Lung (tissue), 17 donors: ENCODE measurements at places on chromosomes 13 and 19.
A peak's percentile ranks its signal among the peaks of the same experiment; 100 is the strongest.

GRCh38 chr19:334296-335071 is 10.1 kb downstream of the MIER2 start:
- H3K4me3 ChIP-seq, result no peak overlapping the region
- H3K4me1 ChIP-seq, result no peaks in the 10 kb centered on the region
- peaks cover 17% of the 10 kb centered on the region for H3K36me3 ChIP-seq
- H3K27me3 ChIP-seq, result no peaks in the 10 kb centered on the region
- DNase-seq, result no peak

DNA sequence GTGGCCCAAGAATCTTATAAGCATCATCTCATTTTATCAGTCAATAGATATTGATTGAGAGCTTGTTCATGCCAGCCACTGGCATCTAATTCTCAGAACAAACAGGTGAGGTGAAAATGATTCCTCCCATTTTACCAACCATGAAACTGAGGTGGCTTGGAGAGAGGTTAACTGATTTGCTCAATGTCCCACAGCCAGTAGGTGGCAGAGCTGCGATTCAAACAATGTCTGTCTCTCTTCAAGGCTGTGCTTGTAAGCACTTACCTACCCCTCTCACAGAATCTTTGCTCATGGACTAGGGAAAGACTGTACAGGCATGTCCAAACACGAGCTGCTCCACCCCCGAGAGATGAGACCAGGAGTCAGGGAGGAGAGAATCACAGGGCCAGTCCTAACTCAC is 21.5 kb upstream of the GSX1 start:
- H3K27me3 ChIP-seq, result peaks cover 14% of the 10 kb centered on the region
- no peaks in the 10 kb centered on the region for H3K36me3 ChIP-seq
- no peak overlapping the region for H3K4me3 ChIP-seq
- H3K27ac ChIP-seq, result no peak overlapping the region

GRCh38 chr13:43665388-43665787 is 121.4 kb downstream of the ENOX1 start:
- no peak for DNase-seq
- H3K36me3 ChIP-seq, result no peaks in the 10 kb centered on the region
- H3K4me3 ChIP-seq, result no peak overlapping the region
- H3K4me1 ChIP-seq, result peaks cover 25% of the 10 kb centered on the region
- H3K27me3 ChIP-seq, result no peaks in the 10 kb centered on the region

- no peak overlapping the region for H3K4me3 ChIP-seq
- no peaks in the 10 kb centered on the region for H3K36me3 ChIP-seq
- H3K27me3 ChIP-seq, result no peaks in the 10 kb centered on the region
- no peak overlapping the region for H3K27ac ChIP-seq
- DNase-seq, result no peak
- H3K4me1 ChIP-seq, result no peaks in the 10 kb centered on the region
These were observed 28.9 kb upstream of the PABPC3 start for GRCh38 chr13:25067064-25067463.

GRCh38 chr13:108425056-108425455 is 155.5 kb downstream of the TNFSF13B start:
- no peaks in the 10 kb centered on the region for H3K4me1 ChIP-seq
- H3K27ac ChIP-seq, result no peak overlapping the region
- no peak for DNase-seq
- H3K27me3 ChIP-seq, result no peaks in the 10 kb centered on the region
- H3K4me3 ChIP-seq, result no peak overlapping the region

GRCh38 chr13:93412676-93413075 is 186.1 kb downstream of the GPC6 start:
- no peak overlapping the region for H3K4me3 ChIP-seq
- no peaks in the 10 kb centered on the region for H3K27me3 ChIP-seq
- no peaks in the 10 kb centered on the region for H3K36me3 ChIP-seq
- H3K4me1 ChIP-seq, result no peaks in the 10 kb centered on the region

- H3K36me3 ChIP-seq, result no peaks in the 10 kb centered on the region
- DNase-seq, result peak; percentile 78
- no peak overlapping the region for H3K4me3 ChIP-seq
- no peaks in the 10 kb centered on the region for H3K27me3 ChIP-seq
- no peak overlapping the region for H3K27ac ChIP-seq
These were observed 101.6 kb downstream of the IRS2 start for GRCh38 chr13:109684824-109685202.

- no peaks in the 10 kb centered on the region for H3K36me3 ChIP-seq
- no peaks in the 10 kb centered on the region for H3K4me1 ChIP-seq
- H3K27me3 ChIP-seq, result no peaks in the 10 kb centered on the region
- no peak overlapping the region for H3K27ac ChIP-seq
These were observed 30.1 kb upstream of the FFAR2 start for GRCh38 chr19:35417713-35418534.
